ENCODE measurements at places on chromosomes 11 and 22. TPM values are rescaled to one million over a fixed set of nuclear protein-coding genes. Genes with fewer than 3 reads are reported as not detected.

Gene GUCY1A2
- total RNA-seq, result 1.6 TPM

Gene RPS3
- total RNA-seq, result 2,382 TPM

Gene ACR
- not detected for total RNA-seq

Gene THY1
- total RNA-seq, result 104 TPM

Gene IFITM1
- total RNA-seq, result 25.3 TPM

Gene PGA5
- total RNA-seq, result not detected

Gene CABP4
- not detected for total RNA-seq

Gene TEX54
- total RNA-seq, result not detected

Gene FAM83F
- not detected for total RNA-seq

Data from placental pericyte (primary cell).